ENCODE measurements at places on chromosomes 1 and 21.

GRCh38 chr1:200888349-200888838 lies 6.3 kb upstream of the INAVA start:
- no peak for DNase-seq

GRCh38 chr1:73887412-73887811 lies 310.6 kb downstream of the LRRIQ3 start:
- DNase-seq: no peak

- no peak for DNase-seq
Observed at GRCh38 chr21:21002153-21002552, 3.9 kb downstream of the NCAM2 start.

DNA sequence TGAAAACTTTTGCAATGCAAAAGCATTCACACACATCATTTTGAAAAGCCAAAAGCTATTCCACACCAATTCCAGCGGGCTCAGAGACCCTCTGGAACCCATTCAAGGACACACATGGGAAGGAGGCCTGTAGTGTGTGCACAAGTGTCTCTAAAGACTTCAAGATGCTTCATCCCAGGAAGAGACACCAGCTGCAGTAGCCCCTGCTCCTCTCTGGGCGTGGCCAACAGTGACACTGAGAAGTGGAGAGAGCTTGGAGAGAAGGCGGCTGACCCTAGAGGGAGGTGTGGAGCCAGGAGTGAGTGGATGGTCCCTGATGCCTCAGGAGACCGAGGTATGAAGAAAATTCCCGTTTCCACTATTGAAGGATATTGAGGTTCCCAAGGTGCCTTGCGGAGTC lies 14.9 kb upstream of the TNNI1 start:
- no peak for DNase-seq

- DNase-seq: no peak
Observed at GRCh38 chr1:164912290-164912689, 353.3 kb downstream of the PBX1 start.

DNA sequence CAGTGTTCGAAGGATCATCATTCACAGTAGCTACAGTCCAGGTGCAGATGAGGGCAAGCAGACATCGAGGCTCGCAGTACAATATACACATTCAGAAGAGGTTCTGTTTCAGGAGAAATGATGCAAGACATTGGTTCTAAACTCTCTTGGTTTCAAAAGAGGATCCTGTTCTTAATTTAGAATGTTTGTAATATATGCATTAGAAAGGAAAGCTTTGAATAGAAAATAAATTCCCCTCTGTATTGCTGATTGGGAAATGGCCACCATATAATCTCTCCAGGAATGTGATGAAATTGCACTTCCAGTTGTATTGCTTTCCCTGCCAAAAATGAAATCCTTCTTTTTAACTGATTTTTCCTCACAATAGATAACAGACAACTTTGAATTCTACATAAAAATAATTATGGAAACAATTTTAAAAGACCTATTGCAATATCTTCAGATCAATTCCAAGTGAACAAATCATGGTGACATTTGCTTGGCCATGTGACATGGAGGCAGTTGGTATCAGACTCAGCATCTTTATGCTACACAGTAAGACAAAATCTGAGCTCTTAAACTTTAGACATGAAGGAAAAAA lies 27.6 kb upstream of the SIPA1L2 start:
- no peak for DNase-seq
